Esophagus muscularis mucosa (tissue), 4 donors: ENCODE measurements at places on chromosomes 4 and X. TPM values are rescaled to one million over a fixed set of nuclear protein-coding genes. Genes with fewer than 3 reads are reported as not detected.

- no peaks in the 10 kb centered on the region for H3K27me3 ChIP-seq
- no peak overlapping the region for H3K4me3 ChIP-seq
- H3K27ac ChIP-seq: peak overlapping the region; percentile 58
- no peaks in the 10 kb centered on the region for H3K36me3 ChIP-seq
Observed at GRCh38 chr4:38160487-38161207, 200.4 kb downstream of the PTTG2 start.

DNA sequence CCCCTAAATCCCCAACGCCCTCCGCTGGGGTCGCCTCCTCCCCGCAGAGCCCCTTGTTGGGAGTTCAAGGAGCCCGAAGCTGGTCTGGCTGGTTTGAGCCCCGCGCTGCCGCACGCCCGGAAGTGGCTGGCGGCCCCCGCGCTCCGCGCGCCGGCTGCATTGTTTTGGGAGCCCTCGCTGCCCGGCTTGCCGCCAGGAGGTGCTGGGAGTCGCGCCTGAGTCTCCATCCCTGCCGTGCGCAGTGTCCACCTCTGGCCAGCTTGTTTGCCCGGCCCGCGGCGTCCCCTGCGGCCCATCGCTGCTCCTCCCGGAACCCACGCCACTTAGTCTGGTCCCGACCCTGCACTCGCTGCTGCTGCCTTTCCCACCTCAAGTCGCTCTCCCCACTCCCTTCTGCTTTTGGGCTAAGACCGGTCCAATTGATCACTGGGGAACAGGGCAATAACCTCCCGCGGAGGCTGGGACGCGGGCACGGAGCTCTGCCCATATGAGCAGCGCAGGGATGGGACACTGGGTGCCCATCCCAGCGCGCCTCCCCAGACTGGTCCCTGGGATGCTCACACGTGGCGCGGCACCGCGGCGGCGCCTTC lies 2.2 kb upstream of the SFRP2 start:
- H3K4me1 ChIP-seq: peaks cover 51% of the 10 kb centered on the region
- H3K27ac ChIP-seq: peak overlapping the region; percentile 48
- H3K36me3 ChIP-seq: no peaks in the 10 kb centered on the region

The PLXNA3 gene
- total RNA-seq: 5.0 TPM

DNA sequence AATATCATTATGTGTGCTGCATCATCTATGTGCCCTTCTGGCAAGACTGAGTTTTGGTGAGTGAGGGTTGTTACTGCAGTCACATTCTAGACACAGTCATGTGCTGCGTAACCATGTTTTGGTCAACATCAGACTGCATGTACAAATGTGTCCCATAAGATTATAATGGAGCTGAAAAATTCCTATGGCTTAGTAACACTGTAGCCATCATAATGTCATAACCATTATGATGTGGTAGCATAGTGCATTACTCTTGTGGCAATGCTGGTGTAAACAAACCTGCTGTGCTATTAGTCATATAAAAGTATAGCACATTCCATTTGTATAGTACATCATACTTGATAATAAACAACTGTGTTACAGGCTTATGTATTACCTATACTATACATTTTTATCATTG lies 198.1 kb upstream of the NUDT6 start:
- H3K4me3 ChIP-seq: no peak overlapping the region
- H3K27me3 ChIP-seq: no peaks in the 10 kb centered on the region
- H3K36me3 ChIP-seq: no peaks in the 10 kb centered on the region

- no peaks in the 10 kb centered on the region for H3K36me3 ChIP-seq
- H3K4me1 ChIP-seq: no peaks in the 10 kb centered on the region
- no peak for DNase-seq
- no peak overlapping the region for H3K4me3 ChIP-seq
- no peaks in the 10 kb centered on the region for H3K27me3 ChIP-seq
Observed at GRCh38 chrX:50756276-50756675, 57.7 kb downstream of the SHROOM4 start.

The CTAG2 gene
- not detected for total RNA-seq

The PROM1 gene
- total RNA-seq: 4.2 TPM

GRCh38 chr4:182823576-182823975 lies 93.6 kb downstream of the DCTD start:
- DNase-seq: no peak
- no peak overlapping the region for H3K27ac ChIP-seq

The CENPVL2 gene
- not detected for total RNA-seq

The TRIM60 gene
- total RNA-seq: not detected

The TFE3 gene
- 125 TPM for total RNA-seq

GRCh38 chr4:114368751-114369150 lies 229.9 kb upstream of the UGT8 start:
- no peak for DNase-seq
- H3K27ac ChIP-seq: no peak overlapping the region
- H3K4me1 ChIP-seq: peaks cover 17% of the 10 kb centered on the region

DNA sequence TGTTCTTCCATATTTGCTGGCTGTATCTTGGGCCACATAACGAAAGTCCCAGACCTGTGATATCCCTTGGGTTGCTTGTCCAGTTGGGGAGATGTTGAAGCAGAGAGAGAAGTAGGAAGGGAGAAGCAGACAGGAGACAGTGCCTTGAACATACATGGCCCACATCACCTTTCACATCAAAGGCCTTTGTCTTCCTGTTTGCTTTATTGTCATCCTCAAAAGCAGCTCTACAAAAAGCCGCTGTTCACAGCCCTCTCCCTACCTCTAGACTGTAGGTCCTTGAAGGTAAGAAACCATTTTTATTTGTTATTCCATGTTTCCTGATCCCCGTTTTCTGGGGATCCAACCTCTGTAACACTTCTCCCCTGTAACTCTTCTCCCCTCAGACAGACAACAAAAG lies 14.9 kb downstream of the USP26 start:
- no peaks in the 10 kb centered on the region for H3K36me3 ChIP-seq
- H3K27me3 ChIP-seq: no peaks in the 10 kb centered on the region
- H3K4me3 ChIP-seq: no peak overlapping the region
- H3K27ac ChIP-seq: no peak overlapping the region
- DNase-seq: no peak
- H3K4me1 ChIP-seq: no peaks in the 10 kb centered on the region

DNA sequence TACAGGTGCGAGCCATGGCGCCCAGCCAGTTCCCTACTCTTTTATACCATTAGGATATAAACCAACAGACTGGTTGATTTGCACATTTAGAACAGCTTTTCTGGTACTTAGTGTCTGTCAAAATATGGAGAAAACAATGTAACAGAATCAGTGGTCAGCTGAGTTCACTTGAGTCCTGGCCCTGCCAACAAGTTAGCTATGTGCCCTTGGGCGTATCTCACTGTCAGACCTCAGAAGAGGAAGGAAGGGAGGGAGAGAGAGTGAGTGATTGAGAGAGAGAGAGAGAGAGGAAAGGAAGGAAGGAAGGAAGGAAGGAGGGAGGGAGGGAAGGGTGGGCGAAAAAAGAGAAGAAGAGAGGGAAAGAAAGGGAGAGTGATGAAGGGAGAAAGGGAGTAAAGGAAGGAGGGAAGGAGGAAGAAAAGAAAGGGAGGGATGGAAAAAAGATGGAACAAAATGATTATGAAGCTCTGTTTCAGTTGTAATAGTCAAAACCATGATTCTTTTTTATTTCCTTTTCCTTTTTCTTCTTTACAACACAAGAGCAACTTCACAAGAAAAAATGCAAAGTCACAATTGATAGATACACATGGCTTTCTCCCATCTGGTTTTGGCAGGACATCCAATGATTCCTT lies 55.7 kb upstream of the PDGFRA start:
- no peaks in the 10 kb centered on the region for H3K36me3 ChIP-seq
- peaks cover 6% of the 10 kb centered on the region for H3K27me3 ChIP-seq
- H3K4me3 ChIP-seq: no peak overlapping the region
- no peak for DNase-seq
- no peak overlapping the region for H3K27ac ChIP-seq
- H3K4me1 ChIP-seq: no peaks in the 10 kb centered on the region

GRCh38 chrX:51144828-51145442 lies 187.7 kb upstream of the NUDT10 start:
- peaks cover 9% of the 10 kb centered on the region for H3K27me3 ChIP-seq
- DNase-seq: no peak
- H3K4me3 ChIP-seq: no peak overlapping the region

- no peak overlapping the region for H3K27ac ChIP-seq
- no peak for DNase-seq
- no peaks in the 10 kb centered on the region for H3K27me3 ChIP-seq
- H3K4me3 ChIP-seq: no peak overlapping the region
- H3K4me1 ChIP-seq: no peaks in the 10 kb centered on the region
Observed at GRCh38 chr4:7676398-7676922, 241.7 kb upstream of the PSAPL1 start.

- no peaks in the 10 kb centered on the region for H3K36me3 ChIP-seq
- no peaks in the 10 kb centered on the region for H3K4me1 ChIP-seq
- H3K27ac ChIP-seq: no peak overlapping the region
- no peak overlapping the region for H3K4me3 ChIP-seq
- H3K27me3 ChIP-seq: no peaks in the 10 kb centered on the region
Observed at GRCh38 chr4:31160146-31160545, 440.0 kb downstream of the PCDH7 start.

The PHKA1 gene
- 7.1 TPM for total RNA-seq

- no peaks in the 10 kb centered on the region for H3K27me3 ChIP-seq
- no peak for DNase-seq
- H3K4me1 ChIP-seq: peaks cover 5% of the 10 kb centered on the region
- H3K27ac ChIP-seq: no peak overlapping the region
Observed at GRCh38 chrX:123869488-123869887, 9.6 kb downstream of the XIAP start.

The RNF150 gene
- 43.6 TPM for total RNA-seq

The MAGEA8 gene
- not detected for total RNA-seq

The ZCCHC18 gene
- total RNA-seq: 4.6 TPM

The SPINK2 gene
- total RNA-seq: not detected

DNA sequence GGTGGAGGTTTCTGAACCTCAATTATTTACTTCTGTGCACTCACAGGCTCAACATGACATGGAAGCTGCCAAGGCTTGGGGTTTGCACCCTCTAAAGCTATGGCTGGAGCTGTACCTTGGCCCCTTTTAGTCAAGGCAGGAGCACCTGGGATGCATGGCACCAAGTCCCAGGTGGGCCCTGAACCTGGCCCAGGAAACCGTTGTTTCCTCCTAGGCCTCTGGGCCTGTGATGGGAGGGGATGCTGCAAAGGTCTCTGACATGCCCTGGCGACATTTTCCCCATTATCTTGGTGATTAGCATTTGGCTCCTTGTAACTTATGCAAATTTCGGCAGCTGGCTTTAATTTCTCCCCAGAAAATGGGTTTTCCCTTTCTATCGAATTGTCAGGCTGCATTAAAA lies 726.1 kb upstream of the POU3F4 start:
- H3K4me1 ChIP-seq: no peaks in the 10 kb centered on the region
- no peak overlapping the region for H3K27ac ChIP-seq
- H3K4me3 ChIP-seq: no peak overlapping the region
- H3K36me3 ChIP-seq: no peaks in the 10 kb centered on the region
- no peak for DNase-seq

- H3K4me3 ChIP-seq: no peak overlapping the region
- no peaks in the 10 kb centered on the region for H3K27me3 ChIP-seq
- DNase-seq: no peak
- H3K4me1 ChIP-seq: peaks cover 24% of the 10 kb centered on the region
Observed at GRCh38 chr4:86600007-86600653, 6.0 kb downstream of the PTPN13 start.

GRCh38 chr4:14520171-14520570 lies 482.1 kb upstream of the CPEB2 start:
- DNase-seq: no peak
- H3K4me3 ChIP-seq: no peak overlapping the region
- H3K27me3 ChIP-seq: no peaks in the 10 kb centered on the region
- H3K27ac ChIP-seq: no peak overlapping the region

GRCh38 chr4:98423009-98423408 lies 161.8 kb downstream of the RAP1GDS1 start:
- no peaks in the 10 kb centered on the region for H3K27me3 ChIP-seq
- no peak overlapping the region for H3K4me3 ChIP-seq
- no peak for DNase-seq
- no peak overlapping the region for H3K27ac ChIP-seq
- no peaks in the 10 kb centered on the region for H3K4me1 ChIP-seq

The ETFDH gene
- total RNA-seq: 37.8 TPM

DNA sequence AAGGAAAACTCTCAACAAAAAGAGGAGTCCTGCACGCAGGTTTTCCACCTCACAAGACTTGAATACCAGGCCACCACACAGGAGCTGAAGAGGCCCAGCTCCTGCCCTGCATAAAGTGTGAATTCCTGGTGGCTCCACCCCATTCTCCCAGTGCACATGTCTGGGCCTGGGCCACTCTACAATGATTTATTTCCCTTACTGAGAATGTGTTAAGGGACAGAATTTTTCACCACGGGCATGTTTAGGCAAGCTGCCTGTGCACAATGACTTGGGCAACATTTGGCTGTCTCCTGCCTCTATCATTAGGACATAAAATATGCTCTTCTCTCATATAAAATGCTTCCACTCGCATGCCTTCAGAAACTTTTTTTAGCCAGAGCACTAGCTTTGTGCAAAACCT lies 197.1 kb downstream of the SLC7A11 start:
- H3K4me3 ChIP-seq: no peak overlapping the region
- no peaks in the 10 kb centered on the region for H3K27me3 ChIP-seq
- H3K27ac ChIP-seq: no peak overlapping the region
- no peak for DNase-seq

GRCh38 chr4:96558466-96558865 lies 718.6 kb downstream of the PDHA2 start:
- no peaks in the 10 kb centered on the region for H3K4me1 ChIP-seq
- H3K27ac ChIP-seq: no peak overlapping the region
- no peaks in the 10 kb centered on the region for H3K27me3 ChIP-seq
- H3K4me3 ChIP-seq: no peak overlapping the region
- H3K36me3 ChIP-seq: no peaks in the 10 kb centered on the region

The PCDH7 gene
- 293 TPM for total RNA-seq

The DCLK2 gene
- total RNA-seq: 29.3 TPM

DNA sequence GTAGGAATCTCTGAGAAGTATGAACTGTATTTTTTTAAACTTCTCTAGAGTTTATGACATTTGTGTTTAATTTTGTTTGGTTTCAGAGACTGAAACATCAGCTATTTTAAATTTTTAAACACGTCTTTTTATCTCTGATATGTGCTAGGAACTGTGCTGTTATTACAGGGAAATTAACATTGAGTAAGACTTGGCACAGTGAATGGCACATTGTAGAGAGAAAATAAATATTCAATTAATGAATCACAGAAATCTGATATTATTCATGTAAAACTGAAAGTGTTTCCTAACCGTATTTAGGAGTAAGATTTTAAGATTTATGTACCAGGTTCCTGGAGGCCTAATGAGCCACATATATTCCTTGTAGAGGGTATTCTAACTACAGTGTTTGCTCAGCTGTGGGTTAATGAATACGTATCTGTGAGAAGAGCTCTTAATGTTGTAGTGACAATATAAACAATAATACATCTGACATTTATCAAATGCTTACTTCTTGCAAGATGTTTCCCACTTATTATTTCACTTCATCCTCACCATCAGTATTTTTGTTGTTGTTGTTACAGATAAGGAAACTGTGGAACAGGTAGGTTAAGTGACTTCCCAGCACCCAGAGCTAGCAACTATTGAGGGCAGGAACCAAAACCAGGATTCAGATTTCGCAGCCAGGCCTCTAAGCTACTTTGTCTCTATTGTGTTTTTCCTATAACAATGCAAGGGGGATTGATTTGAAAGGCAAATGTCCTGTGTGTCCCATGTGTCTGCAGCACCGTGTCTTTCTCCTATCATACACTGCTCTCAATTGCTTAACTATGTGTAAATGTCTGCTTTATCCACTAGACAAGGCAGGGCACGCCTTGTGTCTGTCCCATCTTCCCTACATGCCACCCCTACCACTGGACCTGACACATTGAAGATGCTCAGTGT lies 121.1 kb upstream of the FAM9C start:
- no peaks in the 10 kb centered on the region for H3K36me3 ChIP-seq
- peaks cover 33% of the 10 kb centered on the region for H3K4me1 ChIP-seq
- H3K4me3 ChIP-seq: no peak overlapping the region
- peak overlapping the region; percentile 50 for H3K27ac ChIP-seq
